ENCODE measurements at places on chromosomes 1 and 21. TPM values are rescaled to one million over a fixed set of nuclear protein-coding genes. Genes with fewer than 3 reads are reported as not detected.
A peak's percentile ranks its signal among the peaks of the same experiment; 100 is the strongest.

The SFN gene
- under 0.01 TPM for total RNA-seq

- no peaks in the 10 kb centered on the region for H3K4me1 ChIP-seq
- DNase-seq = no peak
- H3K27me3 ChIP-seq = no peaks in the 10 kb centered on the region
- no peaks in the 10 kb centered on the region for H3K36me3 ChIP-seq
These were observed 260.0 kb upstream of the BEND5 start for GRCh38 chr1:49036700-49037099.

- H3K36me3 ChIP-seq = no peaks in the 10 kb centered on the region
- peak; percentile 59 for DNase-seq
These were observed at the start of gene FNBP1L for GRCh38 chr1:93447481-93448291. Gene FNBP1L (plus strand): TSS chr1:93448118. CDS start chr1:93448282, 164 bp downstream.

The VSIG8 gene
- total RNA-seq = under 0.01 TPM

The SLC9C2 gene
- not detected for total RNA-seq

GRCh38 chr1:26239936-26240335 lies 5.9 kb downstream of the CEP85 start:
- no peaks in the 10 kb centered on the region for H3K36me3 ChIP-seq
- H3K4me3 ChIP-seq = no peak overlapping the region
- DNase-seq = peak; percentile 83
- no peaks in the 10 kb centered on the region for H3K4me1 ChIP-seq
- no peaks in the 10 kb centered on the region for H3K27me3 ChIP-seq
- no peak overlapping the region for H3K27ac ChIP-seq

The TNFSF4 gene
- 1.3 TPM for total RNA-seq

DNA sequence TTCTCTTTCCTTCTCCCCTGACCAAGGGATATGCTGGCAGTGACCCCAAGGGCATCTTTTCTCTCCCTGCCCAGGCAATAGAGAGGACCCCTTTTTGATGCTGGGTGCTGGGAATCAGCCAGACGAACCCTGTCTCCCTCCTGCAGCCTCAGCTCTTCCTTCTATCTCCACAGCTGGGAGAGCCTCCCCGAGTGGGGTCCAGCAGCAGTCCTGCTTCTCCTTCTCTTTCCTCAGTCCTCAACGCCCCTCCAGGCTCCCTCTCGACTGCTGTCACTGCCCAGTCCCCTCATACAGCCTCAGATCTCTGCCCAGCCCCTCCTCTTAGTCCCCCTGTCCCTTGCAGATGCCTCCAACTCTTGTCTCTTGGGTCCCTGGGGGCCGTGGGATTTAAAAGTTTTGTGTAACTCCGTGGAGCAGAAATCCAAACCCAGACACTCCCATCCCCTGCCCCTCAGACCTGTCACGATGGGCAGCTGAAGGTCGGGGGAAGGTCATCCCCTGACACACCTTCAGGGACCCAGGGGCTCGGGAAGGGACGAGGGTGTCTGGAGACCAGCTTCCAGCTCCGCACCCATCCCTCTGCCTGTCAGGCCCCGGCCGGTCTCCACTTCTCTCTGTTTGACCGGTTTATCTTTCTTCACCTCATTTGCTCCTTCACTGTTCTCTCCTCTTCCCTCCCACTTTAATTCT lies 5.8 kb upstream of the ETV3L start:
- H3K4me3 ChIP-seq = no peak overlapping the region
- H3K4me1 ChIP-seq = peaks cover 13% of the 10 kb centered on the region
- no peaks in the 10 kb centered on the region for H3K36me3 ChIP-seq
- no peak for DNase-seq
- H3K27me3 ChIP-seq = peaks cover 5% of the 10 kb centered on the region

All from fibroblast of lung (primary cell).